NCI-H187 (cell line): ENCODE measurements at places on chromosomes 1 and 21.

DNA sequence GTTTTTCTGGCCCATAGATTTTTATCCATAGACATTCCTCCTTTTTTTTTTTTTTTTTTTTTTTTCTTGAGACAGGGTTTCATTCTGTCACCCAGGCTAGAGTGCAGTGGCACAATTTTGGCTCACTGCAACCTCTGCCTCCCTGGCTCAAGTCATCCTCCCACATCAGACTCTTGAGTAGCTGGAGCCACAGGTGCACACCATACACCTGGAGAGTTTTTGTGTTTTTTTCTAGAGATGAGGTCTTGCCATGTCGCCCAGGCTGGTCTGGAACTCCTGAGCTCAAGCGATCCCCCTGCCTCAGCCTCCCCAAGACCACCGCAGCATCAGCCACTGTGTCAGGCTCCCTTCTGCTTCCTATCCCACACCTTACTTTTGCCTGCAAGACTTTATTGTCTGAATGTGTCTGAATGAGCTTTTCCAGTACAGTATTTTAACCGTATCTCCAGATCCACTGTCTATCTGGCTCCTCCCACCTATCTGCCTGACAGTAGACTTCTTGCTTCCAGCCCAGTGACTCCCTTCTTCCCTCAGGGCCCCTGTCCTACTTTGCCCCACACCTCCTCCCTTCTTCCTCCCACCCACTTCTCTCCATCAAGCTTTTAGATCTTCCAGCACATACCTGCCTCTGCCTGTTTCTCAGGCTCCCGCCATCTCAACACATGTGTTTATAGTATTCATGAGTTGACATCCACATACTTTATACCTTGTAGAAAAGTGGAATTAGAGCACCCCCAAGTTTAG, 6.1 kb downstream of the C1orf21 start:
- no peak for DNase-seq

GRCh38 chr1:36161641-36162531, 5.9 kb downstream of the MAP7D1 start:
- no peak for DNase-seq

- peak; percentile 92 for DNase-seq
Measured at GRCh38 chr21:42120101-42120902, 49.2 kb downstream of the UMODL1 start.

DNA sequence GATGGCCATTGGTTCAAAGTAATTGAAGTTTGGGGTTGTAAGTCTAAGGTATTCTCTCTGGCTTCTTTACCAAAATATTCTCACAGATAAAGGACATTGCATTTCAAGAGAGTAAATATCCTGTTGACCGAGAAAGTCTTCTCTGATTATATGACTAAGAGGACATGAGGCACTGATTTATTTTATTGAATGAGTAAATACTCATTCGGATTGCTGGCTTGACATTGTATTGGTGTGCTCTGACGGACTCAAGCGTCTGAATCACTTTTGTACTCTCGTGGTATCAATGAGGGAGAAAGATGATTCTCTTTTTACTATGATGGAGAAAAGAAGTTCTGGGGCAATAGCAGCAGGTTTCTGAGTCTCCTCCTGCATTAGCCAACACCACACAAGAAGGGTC, 205.3 kb upstream of the RRP15 start:
- no peak for DNase-seq

DNA sequence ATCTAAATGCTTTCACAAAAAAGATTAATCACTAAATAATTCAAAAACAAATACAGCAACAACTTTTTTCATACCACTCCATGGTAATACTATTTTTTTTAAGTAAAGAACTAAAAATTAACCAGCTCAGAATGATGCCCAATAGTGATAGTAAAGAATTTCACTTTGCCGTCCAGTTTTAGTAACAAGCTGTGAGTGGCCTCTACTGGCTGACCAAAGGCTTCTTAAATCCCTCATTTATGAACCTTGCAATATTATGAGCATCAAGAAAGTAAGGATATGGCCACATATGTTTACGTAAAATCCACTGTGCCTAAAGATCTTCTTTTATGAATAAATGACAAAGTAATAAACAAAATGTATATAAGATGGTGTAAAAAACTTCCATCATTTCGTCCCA, 108.6 kb downstream of the GPATCH2 start:
- no peak for DNase-seq

DNA sequence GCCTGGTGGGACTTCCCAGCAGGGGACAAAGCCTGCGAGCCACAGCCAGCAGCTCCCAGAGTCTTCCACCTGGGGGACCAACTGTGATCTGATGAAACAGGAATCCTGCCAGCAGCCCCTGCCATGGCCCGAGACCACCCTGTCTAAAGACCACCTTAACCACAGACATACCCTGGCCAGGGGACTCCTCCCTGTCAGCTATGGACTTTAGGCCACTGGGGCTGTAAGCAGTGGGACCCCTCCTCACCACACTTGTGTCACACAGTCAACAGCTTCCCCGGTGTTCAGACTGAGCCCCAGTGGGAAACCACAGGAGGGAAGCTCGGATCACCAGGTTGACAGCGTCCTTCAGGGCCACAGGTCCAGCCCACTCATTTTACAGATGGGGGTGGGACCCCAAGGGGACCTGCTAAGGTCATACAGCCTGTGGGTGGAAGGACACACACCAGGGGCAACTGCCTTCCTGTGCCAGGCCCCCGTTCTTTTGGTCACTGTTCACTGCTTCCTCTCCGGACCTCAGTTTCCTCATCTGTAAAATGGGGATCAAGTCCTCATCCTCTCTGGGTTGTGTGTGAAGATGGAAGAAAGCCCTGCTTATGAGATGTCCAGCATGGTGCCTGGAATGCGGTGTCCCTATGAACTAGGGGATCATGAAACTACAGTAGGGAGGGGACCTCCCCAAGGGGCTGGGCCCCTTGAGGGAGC, 11.4 kb downstream of the EPHA2 start:
- DNase-seq, result no peak

GRCh38 chr1:107653005-107653404, 312.0 kb downstream of the VAV3 start:
- no peak for DNase-seq

DNA sequence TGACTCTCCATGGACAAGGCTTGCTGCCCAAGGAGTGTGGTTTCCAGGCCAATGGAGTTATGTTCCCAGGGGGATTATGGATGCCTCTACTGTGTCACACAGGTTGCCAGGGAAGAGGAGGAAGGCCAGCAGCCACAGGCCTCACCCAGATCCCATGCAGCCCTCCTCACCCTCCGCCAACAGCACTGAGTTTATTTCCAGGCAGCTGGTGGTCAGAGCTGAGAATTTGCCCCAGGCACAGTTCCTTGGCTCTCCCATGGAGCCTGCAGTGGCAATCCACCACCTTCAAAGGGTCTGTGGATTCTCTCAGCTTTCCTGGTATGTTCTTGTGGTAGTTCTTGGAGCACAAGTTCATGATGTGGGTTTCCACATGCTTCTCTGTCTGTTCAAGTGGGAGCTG, 79.2 kb downstream of the NTNG1 start:
- no peak for DNase-seq

DNA sequence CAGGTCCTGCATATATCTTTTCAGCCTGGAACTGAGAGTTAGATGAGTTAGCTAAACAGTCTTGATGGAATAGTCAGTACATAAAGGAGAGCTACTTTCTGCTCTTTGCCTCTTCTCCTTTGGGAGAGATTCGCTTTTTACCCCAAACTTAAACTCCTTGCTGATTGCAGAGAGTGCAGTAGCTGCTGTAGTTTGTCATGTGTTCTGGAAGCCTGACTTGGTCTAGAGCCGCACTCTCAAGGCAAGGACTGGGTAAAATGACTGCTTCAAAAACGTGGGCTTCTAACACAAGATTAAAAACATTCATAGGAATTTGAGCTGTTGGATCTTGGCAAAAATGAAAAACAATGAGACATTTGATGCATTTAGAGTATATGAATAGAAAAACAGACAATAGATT, 351.6 kb downstream of the RYR2 start:
- DNase-seq, result no peak

GRCh38 chr1:88462488-88463261, 221.4 kb upstream of the PKN2 start:
- no peak for DNase-seq

DNA sequence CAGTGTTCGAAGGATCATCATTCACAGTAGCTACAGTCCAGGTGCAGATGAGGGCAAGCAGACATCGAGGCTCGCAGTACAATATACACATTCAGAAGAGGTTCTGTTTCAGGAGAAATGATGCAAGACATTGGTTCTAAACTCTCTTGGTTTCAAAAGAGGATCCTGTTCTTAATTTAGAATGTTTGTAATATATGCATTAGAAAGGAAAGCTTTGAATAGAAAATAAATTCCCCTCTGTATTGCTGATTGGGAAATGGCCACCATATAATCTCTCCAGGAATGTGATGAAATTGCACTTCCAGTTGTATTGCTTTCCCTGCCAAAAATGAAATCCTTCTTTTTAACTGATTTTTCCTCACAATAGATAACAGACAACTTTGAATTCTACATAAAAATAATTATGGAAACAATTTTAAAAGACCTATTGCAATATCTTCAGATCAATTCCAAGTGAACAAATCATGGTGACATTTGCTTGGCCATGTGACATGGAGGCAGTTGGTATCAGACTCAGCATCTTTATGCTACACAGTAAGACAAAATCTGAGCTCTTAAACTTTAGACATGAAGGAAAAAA, 27.6 kb upstream of the SIPA1L2 start:
- DNase-seq, result no peak

DNA sequence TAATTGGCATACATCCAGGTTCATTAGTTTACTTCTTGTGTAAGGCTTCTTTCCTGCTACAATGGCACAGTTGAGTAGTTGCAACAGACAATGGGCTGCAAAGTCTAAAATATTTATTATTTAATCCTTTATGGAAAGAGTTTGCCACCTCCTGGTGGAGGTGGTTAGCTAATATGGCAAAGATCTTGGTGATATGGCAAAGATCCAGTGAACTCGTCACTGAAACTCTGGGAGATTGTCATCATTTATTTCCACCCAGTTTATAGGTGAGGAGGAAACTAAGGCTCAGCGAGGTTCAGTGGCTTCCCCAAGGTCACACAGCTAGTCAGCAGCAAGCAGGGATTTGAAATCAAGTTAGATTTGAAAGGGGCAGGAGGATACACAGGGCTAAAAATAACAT, 16.1 kb upstream of the IFFO2 start:
- DNase-seq, result no peak

DNA sequence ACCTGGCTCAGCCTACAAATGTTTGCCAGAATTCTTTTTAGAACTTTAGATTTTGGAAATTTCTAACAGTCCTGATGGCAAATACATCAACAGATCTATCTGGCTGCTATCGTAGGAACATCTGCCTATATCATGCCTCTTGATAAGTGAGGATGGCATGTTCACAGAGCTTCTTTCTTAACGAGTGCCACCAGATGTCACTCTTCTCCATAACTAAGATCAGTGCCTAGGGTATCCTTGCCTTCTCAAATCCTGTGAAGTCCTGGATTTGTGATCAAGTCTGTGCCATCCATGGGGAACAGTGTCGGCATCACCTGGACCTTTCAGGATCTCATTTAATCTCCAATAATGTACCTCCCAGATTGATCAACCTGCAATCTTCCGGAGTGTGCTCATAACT, 36.5 kb upstream of the CD5L start:
- no peak for DNase-seq

- DNase-seq, result no peak
Measured at GRCh38 chr21:45264912-45265515, 22.7 kb downstream of the POFUT2 start.

DNA sequence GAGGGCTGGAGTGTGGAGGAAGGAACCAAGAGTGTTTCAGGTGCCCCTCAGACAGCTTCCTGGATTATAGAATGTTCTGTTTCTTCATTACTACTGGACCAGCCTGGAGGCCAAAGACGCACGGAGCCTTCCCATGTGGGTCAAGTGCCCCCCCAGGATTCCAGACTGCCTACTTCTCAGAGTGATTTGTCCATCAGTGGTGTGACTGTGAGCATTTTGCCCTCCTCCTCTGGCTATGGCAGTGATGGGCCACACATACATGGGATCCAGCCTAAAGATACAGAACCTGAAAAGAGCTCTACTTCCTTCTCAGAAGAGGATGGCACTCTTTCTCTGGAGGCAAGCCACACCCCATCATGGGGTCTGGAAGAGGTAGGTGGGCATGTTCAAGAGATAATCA, 64.9 kb downstream of the MACF1 start:
- DNase-seq, result no peak

GRCh38 chr1:175158170-175158591, 34.4 kb downstream of the KIAA0040 start:
- no peak for DNase-seq

DNA sequence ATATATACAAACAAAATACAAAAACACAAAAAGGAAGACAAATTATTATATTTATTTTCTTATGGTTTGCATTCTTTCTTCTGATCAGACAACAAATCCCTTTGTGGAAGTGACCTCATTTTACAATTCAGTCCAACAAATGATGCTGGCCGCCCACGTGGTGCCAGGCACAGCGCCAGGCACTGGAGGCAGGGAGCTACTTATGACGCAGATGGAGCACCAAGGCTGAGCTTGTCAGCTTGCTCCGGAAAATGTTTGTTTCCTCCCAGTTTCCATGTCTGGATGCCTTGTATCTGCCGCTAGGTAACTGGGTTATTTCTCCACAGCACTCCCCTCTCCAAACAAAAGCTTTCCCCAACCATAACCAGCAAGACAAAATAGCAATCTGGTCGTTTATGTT, 30.7 kb upstream of the CD34 start:
- no peak for DNase-seq
